IMR-90 (cell line): ENCODE measurements at places on chromosomes 2 and 18. TPM values are rescaled to one million over a fixed set of nuclear protein-coding genes. Genes with fewer than 3 reads are reported as not detected.

GRCh38 chr2:237097911-237098702 lies 12.4 kb downstream of the COPS8 start:
- peak; percentile 95 for DNase-seq

- peak; percentile 99 for DNase-seq
Measured at GRCh38 chr2:109171444-109172334, 42.7 kb downstream of the SH3RF3 start.

DNA sequence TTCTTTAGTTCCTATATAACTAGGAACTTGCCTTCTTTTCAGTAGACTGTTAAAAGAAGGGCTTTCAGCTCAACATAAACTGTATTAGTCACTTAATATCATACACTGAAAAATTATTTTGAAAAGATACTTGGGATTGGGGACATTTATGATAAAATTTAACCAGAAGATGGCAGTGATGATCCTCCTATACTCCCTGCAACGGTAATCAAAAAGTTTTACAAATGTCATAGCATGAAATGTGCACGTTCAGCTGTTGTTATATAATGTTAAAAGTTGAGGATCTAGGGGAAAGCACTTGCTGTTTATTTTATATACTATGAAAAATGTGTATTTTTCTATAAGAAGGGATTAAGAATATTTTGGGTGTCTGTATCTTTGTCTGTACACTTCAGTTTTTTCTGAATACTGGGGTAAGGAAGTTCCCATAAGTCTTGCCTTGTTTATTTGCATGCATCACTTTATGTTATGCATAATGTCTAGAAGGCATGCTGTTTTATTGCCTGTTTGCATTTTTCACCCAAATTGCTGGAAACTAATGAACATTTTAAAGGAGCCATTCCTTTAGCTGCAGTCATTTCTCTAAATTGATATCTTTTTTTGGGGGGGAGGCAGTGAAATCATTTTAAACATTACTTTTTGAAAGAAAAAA lies 19.0 kb downstream of the DYNC1I2 start:
- DNase-seq = peak; percentile 46

DNA sequence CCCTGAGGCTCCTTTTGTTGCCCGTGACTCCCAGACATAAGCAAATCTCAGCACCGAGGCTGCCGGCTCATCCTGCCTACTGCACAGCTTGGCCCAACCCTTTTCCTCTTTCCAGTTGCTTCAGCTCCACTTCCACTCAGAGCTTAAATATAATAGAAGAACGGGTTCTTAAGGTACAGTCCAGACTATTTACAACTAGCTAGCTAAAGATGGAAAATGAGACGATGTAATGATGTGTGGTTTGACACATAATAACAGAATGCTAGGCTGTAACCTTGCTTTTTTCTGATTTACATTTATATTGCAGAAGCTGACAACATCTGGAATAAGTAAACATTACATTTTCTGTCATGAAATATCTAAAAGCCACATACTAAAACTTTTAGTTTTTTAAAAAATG lies 26.9 kb upstream of the ATP9B start:
- no peak for DNase-seq

GRCh38 chr2:112643488-112643887 lies 2.3 kb upstream of the SLC20A1 start:
- no peak for DNase-seq

DNA sequence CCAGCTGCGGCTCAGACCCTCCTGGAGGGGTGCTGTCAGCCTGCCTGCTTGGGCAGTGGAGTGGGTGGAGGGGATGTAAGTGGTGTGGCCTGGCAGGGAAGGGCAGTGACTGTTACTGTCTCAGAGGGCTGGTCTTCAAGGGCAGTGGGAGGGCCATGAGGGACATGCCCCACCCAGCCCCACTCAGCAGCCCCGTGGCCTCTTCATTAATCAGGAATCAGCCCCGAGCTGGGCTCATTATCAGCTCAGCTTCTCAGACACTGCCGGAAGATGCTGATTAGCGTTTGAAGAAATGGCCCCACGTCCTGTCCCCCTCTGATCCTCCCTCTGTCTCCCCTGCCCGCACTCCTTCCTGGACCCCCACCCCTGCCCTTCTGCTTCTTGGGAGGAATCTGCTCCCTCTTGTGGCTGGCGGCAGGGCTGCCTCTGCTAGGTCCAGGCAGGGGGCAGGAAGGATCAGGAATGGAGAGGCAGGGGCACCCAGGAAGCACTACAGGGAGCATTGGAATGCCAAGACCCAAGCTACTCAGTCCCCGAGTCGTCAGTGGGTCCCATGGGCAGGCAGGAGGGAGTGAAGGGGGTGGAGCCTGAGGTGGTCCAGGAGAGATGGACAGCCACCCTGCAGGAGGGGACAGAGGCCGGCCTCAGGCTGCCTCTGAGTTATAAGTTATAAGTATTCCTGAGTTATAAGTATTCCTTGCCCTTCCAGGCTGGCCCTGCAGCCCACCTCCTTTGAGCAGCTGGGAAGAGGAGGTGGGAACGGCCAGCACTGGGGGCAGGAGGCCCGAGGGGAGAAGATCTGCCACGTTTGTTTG lies 7.0 kb downstream of the ASIC4 start:
- DNase-seq = peak; percentile 37

DNA sequence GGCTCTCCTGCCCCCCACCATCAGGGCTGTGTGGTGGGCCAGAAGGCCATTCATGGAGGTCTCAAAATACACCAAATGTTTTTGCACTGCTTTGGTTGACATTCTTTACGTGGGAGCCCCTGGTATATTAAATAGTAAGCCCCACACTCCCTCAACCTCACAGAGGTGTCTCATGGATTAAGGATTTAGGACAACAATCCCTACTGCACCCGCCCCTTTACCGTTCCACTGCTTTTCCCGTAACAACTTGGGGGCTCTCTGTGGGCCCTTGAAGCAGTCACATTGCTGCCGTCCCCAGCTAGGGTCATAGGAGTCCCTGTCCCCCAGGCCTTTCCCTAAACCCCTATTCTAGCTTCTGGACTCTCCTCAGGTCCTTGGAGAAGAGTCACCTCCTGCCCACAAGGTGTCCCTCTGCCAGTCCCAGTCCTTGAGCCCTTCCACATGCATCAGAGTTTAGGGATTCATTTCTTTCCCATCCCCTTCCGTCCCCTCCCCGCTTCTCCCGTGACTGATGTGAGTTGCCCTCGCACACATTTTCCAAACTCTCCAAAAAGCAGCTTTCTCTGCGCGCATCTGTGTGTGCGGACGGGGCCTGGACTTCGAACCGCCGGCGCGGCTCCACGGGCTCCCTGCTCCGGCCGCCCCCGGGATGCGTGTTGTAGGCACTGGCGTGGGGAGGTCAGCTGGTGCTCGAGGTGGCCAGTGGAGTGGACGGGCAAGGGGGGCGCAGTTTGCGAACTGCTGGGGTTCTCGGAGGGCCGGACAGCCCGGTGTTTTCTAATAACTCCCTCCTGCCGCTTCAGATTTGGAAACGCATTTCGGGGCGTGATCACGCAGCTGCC lies 84.8 kb downstream of the LYPD1 start:
- DNase-seq = no peak

DNA sequence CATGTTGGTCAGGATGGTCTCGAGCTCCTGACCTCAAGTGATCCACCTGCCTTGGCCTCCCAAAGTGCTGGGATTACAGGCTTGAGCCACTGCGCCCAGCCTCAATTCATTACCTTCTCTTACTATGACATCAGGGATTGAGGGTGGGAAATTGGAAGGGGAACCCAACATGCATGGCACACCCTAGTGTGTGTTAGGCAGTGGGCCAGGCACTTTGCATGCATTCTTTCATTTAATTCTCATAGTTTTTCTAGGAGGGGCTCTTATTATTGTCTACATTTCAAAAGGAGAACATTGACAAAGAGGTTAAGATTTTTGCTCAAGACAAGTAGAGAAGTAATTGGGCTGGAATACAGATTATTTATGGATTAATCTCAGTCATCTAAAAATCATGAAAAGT lies 10.9 kb upstream of the DNAJB2 start:
- no peak for DNase-seq

- DNase-seq = peak; percentile 88
Measured at GRCh38 chr2:96637385-96638143, 548 bp downstream of the KANSL3 start.

DNA sequence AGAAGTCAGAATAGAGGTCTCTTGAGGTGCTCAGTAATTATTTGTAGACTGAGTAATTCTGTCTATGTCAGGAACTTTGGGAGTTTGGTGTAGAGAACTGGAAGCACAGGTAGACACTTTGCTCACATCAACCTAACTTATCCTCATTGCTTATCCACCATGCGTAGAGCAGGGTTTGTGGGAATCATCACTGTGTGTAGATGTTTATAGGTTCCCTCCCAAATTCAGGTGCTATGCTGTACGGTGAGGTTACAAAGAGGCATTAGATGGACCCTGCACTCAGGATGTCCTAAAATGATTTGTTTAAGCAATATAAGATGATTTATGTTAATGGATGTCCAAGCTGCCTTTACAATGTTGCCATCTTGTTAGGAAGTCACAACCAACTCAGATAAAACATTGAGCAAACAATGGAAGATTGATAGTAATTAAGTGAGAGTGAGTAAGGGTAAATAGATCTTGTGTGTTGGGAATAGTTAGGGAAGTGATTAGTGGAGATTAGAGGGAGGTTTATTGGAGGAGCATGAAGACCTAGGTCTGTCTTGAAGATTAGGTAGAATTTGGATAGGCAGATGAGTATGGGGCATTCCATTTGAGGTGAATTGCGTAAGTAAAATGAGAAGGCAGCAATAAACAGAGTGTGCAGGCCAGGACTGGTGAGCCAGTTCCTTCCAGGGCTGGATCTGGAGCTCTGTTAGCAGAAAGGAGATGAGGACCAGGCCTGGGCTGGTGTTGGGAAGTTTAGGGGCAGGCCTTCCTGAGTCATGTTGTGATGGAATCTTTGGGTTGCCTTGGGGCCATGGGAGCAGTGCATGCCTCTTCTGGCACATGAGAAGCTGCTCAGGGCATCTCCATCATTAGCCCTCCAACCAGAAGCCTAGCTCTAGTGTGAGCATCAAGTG lies 12.1 kb downstream of the EPAS1 start:
- peak; percentile 77 for DNase-seq

DNA sequence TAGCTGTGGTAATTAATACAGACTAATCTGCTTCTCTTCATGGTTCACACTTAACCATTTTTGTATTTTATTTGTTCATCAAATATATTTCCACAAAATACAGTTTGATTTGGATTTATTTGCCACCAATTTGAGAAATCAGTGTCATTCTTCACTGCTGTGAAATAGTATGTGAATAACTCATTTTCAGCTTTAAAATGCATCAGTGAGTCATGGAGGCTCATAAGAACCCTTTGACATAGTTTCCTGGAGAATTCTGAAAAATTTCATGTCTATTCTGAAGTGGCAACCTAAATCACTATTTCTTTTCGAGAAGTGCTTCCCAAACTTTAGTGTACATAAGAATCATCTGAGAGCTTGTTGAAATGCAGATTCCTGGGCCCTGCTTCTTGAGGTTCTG lies 1026.7 kb upstream of the ACVR2A start:
- peak; percentile 5 for DNase-seq

DNA sequence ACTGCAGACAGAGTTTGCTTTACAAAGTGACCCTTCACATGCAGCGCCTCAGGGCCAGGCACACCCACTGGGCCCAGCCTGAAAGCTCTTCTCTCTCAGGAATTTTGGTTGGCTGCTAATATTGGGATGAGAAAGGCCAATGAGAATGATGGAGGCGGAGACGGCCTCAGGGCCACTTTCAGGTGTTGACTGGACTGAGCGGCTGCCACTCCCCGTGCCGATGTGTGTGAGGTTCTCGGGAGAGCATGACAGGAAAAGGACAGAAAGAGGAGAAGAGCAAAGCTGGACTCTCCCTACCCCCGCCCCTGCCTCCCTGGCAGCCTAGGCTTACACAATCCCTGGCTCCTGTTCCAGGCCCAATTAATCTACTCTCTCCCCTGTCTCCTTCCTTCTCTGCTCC lies 155.7 kb downstream of the CELF4 start:
- no peak for DNase-seq

DNA sequence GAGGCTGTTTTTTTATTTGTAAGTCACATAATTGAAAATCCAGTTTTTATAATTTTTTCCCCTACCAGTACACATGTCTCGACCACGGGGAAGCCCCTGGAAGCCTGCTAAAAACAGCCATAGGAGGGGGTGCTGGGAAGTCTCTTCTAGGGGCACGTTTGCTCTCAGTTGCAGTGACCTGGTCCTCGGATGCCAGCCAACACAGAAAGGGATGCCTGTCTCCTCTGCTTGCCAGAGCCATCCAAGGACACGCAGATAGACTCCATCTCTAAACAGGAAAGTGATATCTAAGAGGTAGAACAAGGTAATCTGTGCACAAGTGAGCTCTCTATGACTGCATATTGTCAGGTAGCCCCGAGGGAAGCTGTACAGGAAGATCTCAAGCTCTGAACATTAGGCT lies 255.8 kb downstream of the SETBP1 start:
- no peak for DNase-seq

DNA sequence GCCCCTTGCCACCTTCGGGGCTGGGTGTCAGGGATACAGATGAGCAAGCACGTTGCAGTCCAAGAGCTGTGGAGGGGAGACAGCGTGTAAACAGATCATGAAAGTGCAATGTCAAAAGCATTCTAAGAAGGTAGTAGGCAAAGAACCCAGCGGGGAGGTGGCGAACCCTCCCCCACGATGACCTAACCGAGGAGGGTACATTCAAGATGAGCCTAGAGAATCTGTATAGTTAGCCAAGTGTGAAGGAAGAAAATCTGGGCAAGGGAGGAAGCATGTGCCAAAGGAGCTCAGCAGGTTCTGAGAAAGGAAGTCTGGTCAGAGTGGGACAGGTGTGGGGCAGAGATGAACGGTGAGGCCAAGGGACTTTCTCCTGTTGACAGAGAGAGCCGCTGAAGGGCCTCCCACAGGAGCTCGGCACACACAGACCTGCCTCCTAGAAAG lies 106.9 kb downstream of the SP3 start:
- DNase-seq = no peak

DNA sequence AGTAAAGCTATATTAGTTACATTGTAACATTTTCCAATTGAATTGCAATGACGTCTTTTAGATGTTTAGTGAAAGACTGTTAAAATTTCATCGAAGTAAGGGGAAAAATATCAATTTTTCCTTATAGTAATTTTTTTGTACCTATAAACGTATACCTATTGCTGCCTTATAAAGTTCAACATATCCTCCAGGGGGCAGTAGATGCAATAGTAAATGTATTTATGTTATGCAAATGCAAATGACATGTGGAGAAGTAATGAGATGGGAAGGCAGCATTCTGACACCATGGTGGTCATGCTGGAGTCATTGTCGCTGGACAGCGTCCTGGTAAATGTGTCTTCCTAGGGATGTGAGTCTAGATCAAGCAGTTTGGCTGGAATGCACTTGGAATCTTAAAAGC lies 38.7 kb downstream of the MSTN start:
- DNase-seq = peak; percentile 49

- DNase-seq = no peak
Measured at GRCh38 chr2:64922482-64923384, 66.5 kb upstream of the SLC1A4 start.

DNA sequence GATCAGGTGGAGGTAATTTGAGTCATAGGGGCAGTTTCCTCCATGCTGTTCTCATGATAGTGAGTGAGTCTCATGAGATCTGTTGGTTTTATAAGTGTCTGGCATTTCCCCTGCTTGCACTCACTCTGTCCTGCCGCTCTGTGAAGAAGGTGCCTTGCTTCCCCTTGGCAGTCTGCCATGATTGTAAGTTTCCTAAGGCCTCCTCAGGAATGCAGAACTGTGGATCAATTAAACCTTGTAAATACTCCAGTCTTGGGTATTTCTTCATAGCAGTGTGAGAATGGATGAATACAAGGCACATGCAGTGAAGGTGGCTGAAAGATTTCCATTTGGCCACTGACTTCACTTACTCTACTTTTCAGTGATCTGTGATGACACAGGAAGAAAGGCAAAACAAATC lies 133.7 kb downstream of the SH3BP4 start:
- no peak for DNase-seq

The MAP2 gene
- 0.28 and 0.36 TPM in 2 replicates for total RNA-seq

The CCL20 gene
- not detected in 2 replicates for total RNA-seq

The MRO gene
- not detected in 2 replicates for total RNA-seq

The SLC4A3 gene
- 0.90 and 1.1 TPM in 2 replicates for total RNA-seq

The RNF152 gene
- 18.5 and 18.9 TPM in 2 replicates for total RNA-seq

The POTEI gene
- total RNA-seq = not detected in 2 replicates
